ENCODE measurements at places on chromosomes 6 and 20.

DNA sequence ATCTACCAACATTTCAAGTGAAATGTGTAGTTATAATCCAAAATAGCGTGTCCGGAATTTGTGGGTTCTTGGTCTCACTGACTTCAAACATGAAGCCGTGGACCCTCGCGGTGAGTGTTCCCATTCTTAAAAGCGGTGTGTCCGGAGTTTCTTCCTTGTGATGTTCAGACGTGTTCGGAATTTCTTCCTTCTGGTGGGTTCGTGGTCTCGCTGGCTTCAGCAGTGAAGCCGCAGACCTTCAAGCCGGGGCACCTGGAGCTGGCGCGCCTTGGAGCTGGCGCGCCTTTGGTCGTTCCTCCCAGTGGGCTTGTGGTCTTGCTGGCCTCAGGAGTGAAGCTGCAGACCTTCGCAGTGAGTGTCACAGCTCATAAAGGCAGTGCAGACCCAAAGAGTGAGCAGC is 291.5 kb upstream of the EYS start:
- DNase-seq: no peak

DNA sequence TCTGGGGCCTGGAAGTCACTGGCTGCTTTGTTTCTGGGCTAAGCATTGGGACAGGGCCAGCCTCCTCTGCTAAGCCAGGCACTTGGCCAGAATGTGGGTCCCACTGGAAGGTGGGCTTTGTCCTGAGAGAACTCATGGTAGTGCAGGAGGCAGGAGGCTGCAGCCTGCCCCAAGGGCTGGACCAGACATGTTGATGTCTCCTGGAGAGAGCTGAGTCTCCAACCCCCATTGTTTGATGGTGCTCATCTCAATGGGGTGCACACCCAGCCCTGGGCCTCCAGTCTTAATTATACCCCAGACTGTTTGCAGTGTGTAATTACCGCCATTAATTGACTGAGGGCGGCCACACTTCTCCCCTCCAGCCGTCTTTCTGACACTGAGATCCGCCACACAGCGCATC is 220.5 kb upstream of the PMEPA1 start:
- DNase-seq: no peak

DNA sequence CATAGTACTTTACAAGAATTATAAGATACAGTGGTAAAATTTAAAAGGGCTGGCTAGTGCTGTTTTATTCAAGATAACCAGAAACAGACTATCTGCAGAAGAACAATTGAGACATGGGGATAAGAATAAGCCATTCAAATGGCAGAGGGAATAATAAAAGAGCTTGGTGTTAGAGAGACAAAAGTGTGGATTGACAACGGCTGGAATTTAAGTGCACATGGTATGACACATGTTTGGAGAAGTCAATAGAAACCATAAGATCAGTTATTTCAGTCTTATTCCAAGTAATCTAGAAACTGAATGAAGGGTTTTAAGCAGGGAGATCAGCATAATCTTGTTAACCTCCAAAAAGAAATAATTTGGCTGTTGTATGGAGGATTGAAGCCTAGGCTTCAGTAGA is 1205.5 kb upstream of the CITED2 start:
- no peak for DNase-seq

DNA sequence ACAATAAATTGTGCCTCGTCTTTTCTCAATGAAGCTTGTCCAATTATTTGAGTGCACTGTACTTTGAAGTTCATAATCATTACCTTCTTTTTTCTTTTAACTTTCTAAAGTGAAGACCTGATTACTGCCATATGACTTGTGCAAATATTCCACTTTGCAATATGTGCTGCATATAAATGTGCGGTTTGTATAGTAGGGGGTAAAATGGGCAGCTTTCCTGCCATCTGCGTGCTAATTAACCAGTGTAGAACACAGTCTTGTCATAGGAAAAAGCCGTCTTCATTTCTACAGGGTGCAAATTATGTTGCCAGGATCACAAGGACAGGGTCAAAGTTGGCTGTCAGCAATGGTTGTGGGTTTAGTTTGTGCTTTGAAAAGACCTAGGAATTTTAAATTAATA is 397.0 kb downstream of the NKAIN2 start:
- DNase-seq: no peak

DNA sequence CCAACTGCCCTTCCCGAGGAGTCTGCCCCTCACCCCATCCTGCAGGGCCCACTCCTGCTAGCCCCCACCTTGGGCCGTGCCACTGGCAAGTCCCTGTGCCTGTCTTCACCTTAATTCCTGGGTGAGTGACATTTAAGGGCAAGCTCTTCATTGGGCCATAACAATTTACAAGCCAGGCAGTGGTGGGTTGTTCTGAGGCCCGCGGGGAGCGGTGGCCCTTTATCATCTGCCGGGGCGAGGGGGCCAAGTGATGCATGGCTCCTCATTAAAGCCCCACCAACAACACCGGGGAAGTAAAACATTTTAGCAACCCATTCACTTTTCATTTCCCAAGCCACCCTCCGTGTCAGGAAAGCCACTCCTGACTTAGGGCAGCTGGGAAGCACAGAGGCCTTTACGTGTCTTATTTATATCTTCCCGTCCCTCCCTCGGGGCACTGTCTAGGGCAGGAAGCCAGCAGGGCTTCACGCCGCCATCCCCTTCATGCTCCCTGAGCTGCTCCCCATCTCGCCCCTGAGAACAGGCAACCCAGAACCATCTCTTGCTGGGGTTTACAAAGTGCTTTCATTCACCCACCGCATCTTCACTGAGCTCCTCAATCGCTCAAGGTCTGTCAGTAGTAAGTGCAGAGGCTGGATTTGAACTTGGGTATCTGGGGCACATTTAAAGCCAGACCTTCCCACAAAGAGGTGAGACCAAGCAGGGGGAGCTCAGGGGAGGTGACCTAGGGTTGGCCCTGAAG is 55.5 kb upstream of the CCDC167 start:
- peak; percentile 88 for DNase-seq

DNA sequence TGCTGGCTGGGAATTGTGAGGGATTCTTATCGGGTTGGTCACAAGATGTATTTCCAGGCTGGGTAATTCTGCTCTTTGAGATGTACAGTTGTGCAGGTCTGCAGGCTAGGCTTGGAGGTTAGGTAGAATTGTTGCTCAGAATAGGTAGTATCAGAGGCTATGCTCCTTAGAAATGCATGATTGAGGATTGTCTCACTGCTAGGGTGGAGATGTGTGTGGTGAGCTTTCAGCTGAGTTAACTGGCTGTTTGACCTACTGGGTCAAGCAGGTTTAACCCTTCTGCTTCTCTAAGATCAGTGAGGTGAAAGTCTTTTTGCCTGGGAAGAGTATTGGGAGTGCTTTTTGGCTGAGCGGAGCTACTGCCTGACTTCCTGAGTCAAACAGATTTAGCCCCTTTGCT is 701.1 kb downstream of the UTRN start:
- no peak for DNase-seq

DNA sequence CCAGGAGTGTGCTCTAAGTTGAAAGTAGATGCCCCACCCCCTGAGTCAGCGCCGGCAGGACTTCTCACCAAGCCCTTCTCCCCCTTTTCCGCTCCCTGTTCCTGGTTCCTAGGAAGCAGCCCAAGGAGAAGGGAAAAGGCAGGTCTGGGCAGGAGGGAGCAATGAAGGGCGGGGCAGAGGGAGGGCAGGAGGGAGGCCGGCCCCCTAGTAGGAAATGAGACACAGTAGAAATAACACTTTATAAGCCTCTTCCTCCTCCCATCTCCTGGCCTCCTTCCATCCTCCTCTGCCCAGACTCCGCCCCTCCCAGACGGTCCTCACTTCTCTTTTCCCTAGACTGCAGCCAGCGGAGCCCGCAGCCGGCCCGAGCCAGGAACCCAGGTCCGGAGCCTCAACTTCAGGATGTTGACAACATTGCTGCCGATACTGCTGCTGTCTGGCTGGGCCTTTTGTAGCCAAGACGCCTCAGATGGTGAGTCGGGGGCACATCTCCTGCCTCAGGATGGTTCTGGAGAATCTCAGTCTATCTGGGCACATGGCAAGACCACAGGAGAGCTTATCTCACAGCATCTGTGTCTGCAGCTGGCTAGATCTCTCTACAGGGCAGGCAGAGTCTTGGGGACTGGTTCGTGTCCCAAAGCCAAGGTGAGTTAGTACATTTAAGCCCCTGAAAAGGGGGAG is at the start of gene PROCR:
TSS of gene PROCR (plus strand) at position 320 of the 681 bp plus-strand sequence. CDS start at position 403, 83 bp downstream.
- DNase-seq: no peak

DNA sequence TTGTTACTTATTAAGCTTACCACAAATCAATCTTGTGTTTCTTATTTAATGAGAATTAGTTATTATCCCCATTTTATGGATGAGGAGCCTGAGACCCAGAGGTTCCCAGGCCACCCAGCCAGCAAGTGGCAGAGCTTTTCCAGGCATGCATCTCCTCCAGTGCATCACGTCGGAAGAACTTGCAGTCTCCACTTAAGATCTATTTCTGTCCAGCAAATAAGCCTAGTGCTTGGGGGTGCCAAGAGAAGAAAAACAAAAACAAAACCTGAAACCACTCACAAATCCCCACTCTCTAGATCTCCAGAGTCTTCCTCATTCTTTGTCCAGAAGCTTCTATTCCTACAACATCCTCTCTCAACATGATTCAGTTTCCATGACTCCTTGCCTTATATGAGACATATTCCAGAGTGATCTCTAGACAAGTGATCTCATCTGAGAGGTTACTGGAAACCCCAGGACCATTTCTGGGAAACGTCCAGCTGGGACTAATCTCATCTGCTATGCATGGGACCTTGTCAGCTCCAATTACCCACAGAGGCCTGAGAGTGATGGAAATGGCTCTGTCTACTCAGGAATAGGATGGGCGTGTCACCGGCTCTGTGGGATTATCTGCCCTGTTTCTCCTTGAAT is 4.1 kb downstream of the GUCA1B start:
- no peak for DNase-seq

GRCh38 chr6:80550748-80551147 is 444.3 kb downstream of the BCKDHB start:
- no peak for DNase-seq

DNA sequence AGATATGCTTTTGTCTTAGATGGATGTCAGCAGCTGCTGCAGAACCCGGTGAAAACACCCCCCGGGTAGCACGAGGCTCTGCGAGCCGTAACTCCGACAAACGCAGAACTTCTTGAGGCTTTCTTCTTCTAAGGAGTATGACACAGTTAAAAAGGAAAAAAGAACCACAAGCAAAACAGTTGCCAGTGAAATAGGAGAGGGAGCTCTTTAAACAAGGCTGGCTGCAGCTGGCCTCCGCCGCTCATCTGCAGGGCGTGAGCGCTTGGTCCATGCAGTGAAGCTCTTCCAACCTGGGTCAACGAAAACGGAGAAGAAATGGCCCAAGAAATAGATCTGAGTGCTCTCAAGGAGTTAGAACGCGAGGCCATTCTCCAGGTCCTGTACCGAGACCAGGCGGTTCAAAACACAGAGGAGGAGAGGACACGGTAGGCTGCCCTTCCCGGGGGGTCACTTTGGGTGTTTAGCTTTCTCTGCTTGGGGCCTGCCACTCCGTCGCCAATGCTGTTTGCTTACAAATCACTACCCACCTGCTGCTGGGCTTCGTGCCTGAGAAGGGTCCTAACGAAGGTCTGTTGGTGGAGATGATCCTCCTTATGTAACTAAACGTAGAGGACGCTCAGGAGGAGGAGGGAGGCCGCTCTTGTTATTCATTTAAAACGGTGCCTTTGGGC is 13.2 kb downstream of the SYTL3 start:
- no peak for DNase-seq

- no peak for DNase-seq
Measured at GRCh38 chr6:86215323-86215722, 572.6 kb upstream of the SYNCRIP start.

- peak; percentile 76 for DNase-seq
Measured at GRCh38 chr6:33298773-33299236, at the start of gene RGL2. Gene RGL2, minus strand, starts transcription at chr6:33298942. Its CDS starts 332 bp downstream, at chr6:33298610.

- peak; percentile 76 for DNase-seq
Measured at GRCh38 chr20:23606652-23607049, 934 bp upstream of the CST9 start.

GRCh38 chr6:32603888-32604287 is 14.2 kb upstream of the HLA-DRB1 start:
- no peak for DNase-seq

DNA sequence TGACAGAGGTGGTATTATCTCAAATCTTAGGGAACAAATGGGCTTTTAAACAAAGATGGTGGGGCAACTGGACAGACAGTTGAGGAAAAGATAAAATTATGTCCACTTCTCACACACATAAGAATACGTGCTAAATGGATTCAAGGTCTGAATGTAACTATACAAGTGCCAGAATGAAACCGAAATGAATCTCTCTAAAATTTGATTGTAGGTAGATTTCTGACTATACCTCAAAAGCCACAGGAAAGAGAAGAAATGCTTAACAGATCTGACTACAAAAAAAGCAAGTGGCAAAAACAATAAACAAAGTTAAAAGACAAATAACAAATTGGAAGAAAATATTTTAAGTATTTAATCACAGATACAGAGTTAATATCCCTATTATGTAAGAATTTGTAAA is 182.7 kb upstream of the OLIG3 start:
- peak; percentile 37 for DNase-seq
